ENCODE measurements at places on chromosomes 1 and 21.

DNA sequence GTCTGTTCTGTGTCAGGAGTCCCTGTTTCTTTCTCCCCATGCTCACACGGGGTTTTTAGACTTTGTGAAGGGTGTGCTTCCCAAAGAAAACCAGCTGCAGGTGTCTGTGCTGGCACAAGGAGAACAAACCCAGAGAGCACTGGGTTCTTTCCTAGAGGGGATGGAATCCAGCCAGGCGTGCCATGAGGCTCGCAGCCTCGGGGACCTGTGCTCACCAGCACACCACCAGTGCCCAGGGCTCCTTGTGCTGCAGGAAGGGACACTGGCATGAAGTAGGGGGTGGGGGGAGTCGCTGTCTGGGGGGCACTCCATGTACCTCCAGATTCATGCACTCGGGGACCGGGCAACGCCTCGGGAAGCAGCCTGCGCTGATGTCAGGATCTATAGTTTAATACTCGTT is 57.9 kb downstream of the AGPAT3 start:
- DNase-seq: no peak

- DNase-seq: no peak
Observed at GRCh38 chr1:11502516-11502915, 23.6 kb downstream of the DISP3 start.

DNA sequence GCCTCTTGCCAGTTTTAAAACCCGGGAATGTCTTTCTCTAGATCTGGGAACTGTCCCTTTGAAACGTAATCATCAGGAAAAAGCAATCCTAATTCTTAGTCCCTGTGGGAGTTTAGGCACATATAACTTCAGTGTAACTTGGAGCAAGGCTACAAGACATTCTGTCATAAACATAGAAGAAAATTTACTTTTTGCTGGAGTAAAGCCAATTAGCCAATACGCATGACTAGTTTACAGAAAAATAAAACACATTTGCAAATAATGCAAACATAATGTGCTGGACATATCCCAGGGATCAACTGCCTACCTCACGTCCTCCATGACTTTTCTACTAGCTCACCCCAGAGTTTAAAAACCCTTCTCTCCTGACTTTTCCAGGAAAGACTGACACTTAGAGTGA is 970.6 kb downstream of the MRPL39 start:
- no peak for DNase-seq

- DNase-seq: peak; percentile 58
Observed at GRCh38 chr1:93148001-93148400, 32.2 kb downstream of the TMED5 start.

GRCh38 chr1:95246511-95246910 is 12.5 kb downstream of the RWDD3 start:
- no peak for DNase-seq

- DNase-seq: no peak
Observed at GRCh38 chr1:230043081-230043480, 24.0 kb upstream of the GALNT2 start.

DNA sequence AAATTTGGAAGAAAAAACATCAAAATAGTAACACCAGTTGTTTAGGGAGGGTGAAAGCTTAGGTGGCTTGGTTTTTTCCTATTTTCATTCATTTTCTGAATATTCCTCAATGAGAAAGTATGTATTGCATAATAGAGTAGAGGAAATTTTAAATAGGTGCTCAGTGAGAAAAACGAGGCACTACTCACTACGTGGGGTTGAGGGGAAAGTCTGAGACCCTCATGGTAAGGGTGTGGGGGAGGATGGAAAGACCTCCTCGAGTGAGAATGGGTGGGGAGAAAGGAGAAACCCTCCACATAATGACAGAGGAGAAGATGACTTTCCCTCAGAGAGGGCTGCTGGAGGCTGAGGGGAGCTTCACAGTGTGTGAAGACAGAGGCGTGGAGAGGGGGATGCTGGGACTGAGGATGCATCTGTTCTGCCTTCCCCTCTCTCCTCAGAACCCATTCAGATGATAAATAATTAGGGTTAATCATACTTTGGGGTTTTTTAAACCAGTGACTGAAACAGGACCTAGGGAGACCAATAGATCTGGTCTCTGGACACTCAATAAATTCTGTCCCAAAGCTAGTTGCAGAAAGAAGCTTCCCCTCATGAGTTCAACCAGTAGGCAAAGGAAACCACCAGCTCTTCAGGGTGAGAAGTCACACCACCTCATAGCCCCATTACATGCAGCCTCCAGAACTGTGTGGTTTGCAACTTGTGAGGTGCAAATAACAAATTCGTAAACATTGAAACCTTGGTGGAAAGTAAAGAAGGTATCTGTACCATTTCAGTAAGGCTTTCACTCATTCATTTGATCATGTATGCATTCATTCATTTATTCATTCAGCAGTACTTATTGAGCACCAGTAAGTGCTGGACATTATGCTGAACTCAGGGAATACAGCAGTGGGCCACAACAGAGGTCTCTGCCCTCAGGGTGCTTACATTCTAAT is 17.1 kb downstream of the SLAMF7 start:
- DNase-seq: no peak

Data from AG10803 (cell line).